Ureter (tissue), 1 donor: ENCODE measurements at places on chromosomes 1 and 21.
A peak's percentile ranks its signal among the peaks of the same experiment; 100 is the strongest.

DNA sequence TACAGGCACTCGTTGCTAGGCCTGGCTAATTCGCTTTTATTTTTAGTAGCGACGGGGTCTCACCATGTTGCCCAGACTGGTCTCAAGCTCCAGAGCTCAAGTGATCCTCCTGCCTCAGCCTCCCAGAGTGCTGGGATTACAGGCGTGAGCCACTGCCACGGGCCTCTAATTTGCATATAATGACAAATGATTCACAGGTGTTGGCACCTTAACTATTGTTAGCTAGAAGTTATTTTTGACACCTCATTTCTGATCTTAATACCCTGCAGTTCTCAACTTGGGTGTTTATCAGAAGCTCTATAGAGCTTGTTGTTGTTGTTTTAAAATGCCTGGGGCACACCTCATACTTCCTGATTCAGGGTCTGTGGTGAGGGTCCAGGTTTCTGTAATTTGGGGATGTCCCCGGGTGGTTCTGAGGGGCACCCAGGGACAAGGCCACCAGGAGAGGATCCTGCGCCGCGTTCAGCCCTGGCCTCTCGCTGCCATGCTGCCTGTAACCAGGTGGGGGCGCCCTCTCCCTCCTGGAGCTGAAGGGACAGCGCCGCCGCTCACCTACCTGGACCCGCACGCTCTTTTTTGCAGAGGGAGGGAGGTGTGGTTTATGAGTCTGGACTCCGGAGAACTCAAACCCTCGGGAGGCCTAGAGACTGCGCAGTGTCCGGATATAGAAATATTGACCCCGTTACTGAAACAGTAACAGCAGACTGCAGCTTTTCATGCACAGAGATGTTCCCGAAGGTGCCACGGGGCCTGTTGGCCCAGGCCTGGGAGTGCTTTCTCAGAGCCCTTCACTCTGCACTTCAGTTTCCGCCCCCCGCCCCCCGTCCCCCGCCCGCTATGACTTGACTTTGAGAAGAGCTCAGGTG lies 23.0 kb upstream of the NEK2 start:
- DNase-seq = peak; percentile 75

DNA sequence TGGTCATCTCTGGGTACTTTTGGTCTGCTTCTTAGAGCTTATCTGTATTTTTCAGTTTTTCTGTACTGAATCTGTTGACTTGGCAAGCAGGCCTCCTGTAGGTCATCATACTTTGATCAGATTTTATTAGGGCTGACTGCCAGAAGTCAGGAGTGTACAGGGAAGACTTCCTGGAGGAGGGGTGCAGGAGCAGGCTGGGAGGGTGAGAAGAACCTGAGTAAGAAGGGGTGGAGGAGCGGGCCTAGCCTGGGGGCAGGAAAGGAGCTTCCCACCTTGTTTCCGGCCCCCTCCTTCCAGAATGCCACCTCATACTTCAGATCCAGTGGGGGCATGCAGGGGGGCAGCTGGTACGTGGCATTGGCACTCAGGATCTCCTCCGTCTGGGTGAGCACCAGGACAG lies 18.3 kb upstream of the IL22RA1 start:
- no peak for DNase-seq

GRCh38 chr1:201255479-201256362 lies 27.6 kb upstream of the PKP1 start:
- no peak for DNase-seq

- no peak for DNase-seq
These were observed 209.9 kb downstream of the FAF1 start for GRCh38 chr1:50750021-50750619.

- DNase-seq = no peak
These were observed 30.3 kb downstream of the TMCO4 start for GRCh38 chr1:19769211-19769932.

DNA sequence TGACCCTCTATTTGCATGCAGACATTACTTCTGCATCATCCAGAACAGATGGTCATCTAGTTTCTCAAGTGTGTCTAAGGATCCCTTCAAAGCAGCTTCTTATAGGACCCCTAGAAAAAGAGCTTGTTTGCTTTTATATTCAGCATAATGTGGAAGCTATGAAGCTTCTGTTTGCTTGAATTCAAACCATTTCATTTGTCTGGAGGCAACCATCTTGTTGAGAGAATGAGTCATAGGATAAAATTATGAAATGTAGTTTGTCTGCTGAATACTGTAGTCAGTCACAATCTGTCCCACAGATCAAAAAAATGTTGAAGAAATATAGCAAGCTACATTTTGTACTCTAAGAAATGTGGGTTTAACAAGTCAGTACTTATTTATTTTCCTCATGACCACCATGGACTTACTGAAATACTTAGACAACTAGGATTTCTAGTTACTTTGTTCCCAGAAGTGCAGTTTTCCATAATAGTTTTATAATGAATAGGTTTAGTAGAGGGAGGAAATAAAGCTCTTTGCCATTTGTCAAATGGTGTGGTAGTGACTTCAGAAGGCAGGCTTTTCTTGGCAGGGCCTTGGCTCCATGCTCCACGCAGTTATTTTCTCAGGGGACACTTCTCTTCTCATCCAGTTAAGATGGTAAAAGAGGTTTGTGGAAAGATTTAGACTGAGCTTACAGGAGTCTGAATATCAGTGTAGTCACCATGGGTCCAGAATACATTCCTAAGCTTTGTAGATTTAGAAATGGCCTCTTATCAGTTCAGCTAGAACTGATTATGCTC lies 74.8 kb upstream of the DEPDC1 start:
- no peak for DNase-seq
